T follicular helper cell (primary cell): ENCODE measurements at places on chromosomes 2 and 18.

GRCh38 chr2:134718023-134718816 is 580 bp downstream of the TMEM163 start:
- no peak for DNase-seq

- no peak for DNase-seq
Measured at GRCh38 chr2:207498427-207498826, 31.3 kb upstream of the CREB1 start.

GRCh38 chr2:98445177-98445682 is 572 bp downstream of the INPP4A start:
- no peak for DNase-seq

GRCh38 chr18:26458526-26459232 is 89.7 kb downstream of the KCTD1 start:
- no peak for DNase-seq

GRCh38 chr2:108634576-108635160 is 84.6 kb upstream of the RANBP2 start:
- no peak for DNase-seq

DNA sequence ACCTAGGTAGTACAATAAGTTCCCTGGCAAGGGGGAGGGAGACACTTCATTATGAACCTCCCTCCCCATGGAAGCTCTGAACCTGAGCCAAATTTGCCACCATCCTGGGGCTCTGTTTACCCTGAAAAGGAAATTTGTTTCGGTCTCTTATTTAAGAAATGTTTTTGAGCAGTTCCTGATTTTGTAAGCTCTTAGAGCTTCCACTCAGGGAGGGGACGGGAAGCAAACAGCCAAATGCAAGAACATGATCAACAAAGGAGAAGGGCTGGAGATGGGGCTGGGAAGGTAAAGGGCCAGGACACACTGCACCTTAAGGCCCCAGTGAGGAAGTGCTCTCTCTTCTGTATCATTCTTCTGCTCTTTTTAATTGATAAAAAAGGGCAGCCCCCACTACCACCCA is 117.9 kb downstream of the NRP2 start:
- no peak for DNase-seq

GRCh38 chr2:161246281-161246680 is 61.9 kb upstream of the PSMD14 start:
- no peak for DNase-seq

GRCh38 chr2:237966250-237966564 is 607 bp upstream of the UBE2F start:
- DNase-seq = no peak

DNA sequence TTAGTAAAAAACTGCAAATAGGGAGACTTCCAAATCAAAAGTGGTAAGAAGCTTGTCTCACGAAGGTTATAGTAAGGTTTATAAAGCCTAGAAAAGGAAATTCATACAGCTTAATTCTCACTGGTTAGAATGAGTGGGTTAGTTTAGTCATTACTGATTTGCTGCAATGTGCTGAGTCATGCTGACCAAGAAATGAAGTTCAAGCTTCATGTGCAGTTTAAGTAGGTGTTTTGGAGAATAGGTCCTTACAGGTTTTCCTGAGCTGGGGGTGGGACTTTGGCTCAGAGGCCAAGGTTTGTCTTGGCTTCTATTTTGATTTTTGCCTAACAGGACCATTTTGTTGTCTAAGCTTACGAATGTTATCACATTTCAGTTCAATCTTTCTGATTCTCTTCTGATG is 15.1 kb downstream of the CLIP4 start:
- no peak for DNase-seq

GRCh38 chr2:202278944-202279343 is 13.4 kb downstream of the NOP58 start:
- no peak for DNase-seq
